ENCODE measurements at places on chromosomes 16 and 17.

- DNase-seq = no peak
Observed at GRCh38 chr17:30238387-30239088, 3.0 kb upstream of the SLC6A4 start.

GRCh38 chr17:31841850-31842194, 17.2 kb downstream of the COPRS start:
- DNase-seq = no peak

DNA sequence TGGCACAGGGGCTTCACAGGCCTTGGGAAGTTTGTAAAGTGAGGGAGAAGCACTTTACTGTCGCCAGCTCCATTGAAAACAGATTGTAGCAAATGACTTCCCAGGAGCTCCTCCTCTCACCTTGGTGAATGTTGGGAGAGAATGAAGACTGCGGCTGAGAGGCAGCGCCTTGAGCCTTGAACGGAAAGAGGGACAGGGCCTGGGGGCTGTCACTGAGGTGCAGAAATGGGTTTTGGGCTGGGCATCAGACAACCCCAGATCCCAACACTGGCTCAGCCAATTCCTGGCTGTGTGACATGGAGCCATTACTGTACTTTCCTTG, 603 bp upstream of the MRTFB start:
- no peak for DNase-seq

DNA sequence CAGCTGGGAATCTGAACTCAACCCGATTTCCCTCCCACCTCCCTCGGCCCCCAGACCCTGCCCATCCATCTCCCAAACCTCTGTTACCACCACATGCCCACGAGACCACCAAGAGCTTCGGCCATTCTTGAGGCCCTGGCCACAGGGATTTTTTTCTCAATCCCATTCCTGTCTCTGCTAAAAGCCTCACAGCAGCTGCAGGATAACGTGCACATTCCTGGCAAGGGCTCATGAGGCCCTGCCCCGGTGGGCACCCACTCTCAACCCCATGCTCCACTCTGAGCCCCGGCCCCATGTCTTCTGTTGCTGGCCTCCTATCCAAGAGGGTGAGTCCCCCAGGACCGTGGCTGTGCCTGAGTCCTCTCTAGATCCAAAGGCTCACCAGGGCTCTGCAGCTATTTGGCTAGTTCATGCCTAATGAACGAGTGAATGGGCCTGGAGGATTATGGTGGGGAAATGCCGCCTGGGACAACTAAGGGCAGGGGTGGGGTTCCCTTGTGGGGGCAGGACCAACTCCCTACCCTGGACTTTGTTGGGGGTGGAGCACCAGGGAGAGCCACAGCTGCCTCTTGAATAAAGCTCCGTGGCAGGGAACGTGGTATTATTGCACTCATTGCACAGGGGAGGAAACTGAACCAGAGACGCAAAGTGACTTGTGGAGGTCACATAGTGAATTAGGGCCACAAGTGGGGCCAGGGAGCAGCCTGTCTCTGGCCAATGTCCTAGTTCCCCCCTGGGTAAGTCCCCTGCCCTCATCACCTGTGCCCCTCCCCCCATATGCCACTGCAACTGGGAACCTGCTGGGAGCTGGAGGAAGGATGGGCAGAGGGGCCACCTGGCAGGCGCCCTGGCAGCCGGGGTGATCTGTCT, 113.8 kb upstream of the SMURF2 start:
- no peak for DNase-seq

DNA sequence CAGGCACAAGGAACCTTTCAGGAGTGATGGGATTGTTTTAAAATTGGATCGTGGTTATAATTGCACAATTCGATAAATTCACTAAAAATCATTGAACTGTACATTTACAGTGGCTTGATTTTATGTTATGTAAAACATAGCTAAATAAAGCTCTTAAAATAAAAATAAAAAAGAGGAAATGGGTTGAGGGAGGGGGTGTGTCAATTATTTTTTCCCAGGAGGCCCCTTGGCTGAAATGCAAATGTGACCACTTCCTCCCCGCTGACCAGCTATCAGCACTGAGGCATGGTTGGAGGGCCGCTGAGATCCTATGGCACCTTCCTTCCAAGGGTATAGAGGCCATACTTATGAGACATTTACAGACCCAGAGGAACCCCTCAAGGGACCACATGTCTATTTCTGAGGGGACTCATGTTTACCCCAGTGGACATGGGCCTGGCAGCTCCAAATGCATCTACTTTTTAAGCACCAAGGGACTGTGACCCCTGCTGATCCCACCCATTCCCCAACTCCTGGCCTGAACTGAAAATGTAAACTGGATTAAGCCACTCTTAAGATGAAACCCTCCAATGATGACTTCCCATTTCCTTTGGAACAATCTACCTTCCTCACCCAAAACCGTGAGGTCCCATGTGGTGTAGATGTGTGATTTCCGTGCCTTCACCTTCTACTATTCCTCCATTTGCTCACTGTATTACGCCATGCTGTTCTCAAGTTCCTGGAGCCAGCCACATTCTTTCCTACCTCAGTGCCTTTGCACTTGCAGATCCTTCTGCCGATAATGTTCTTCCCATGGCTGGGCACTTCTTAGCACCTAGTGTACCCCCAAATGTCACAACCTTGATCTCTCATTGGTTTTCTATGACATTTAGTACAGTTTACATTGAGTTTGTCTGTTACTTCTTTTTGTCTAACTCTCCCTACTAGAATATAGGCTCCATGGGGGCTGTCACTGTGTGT, 2.8 kb upstream of the IL21R start:
- DNase-seq = no peak

- DNase-seq = no peak
Observed at GRCh38 chr17:75693500-75694481, 26.7 kb downstream of the SAP30BP start.

DNA sequence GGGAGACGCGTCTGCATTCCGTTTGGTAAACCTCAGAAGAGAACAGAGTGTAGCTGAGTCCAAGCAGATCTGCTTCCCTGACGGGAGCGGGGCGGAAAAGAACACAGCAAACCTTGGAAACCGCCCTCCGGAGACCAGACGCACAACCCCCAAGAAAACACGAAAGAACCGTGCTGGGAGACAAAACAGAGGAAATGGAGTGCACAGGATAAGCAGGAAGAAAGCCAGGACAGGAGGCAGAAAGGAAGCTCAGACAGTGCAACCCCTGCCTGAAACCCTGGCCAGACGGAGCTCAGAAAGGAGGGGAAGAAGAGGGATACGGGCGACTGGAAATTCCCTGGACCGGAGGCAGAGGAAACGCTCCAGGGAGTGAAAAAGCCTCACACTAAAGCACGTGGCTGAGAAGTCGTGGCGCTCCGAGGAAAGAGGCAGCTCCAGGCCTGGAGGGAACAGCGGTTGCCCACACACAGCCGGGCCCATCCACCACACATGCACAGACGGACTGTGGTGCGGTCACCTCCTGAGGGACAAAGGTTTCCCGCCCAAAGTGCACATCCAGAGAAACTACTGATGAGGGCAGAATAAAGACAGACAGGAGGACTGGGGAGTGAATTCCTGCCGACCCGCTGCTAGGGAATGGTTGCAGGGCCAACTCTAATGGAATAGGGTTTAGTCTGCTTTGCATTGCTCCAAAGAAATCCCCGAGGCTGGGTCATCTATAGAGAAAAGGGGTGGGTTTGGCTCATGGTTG, 10.2 kb downstream of the DPEP1 start:
- DNase-seq = no peak
